Hippocampal formation (tissue), 2 donors: ENCODE measurements at places on chromosomes 11 and 22.

DNA sequence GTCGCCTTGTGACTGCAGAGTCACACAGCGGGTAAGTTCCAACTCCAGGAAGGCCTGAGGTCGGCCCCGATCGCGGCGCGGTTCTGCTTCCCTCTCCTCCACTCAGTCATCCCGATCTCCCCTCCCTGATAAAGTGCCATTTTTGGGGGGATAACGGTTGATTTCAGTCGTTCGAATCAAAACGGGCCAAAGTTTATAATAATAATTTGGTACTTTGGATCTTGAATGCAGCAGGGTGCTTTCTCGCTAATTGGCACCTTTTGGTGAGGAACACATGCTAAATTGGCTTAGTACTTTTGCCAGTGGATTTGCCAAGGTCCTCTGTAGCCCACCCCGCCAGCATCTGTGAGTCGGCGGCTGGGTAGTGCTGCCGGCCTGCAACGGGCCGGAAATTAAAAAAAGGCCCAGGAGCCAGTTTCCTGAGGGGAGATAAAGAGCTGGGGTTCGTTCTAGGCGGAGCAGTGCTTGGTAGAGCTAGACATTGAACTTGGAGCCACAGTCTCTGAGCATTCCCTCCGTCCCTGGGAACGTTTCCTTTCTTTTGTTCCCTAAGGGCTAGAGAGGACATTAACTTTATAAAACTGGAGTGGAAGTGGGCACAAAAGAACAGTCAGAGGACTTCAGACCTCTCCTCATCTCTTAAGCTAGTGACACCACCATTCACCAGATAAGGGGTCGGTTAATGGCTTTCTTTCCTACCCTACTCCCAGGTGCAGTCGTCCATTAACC, 997 bp downstream of the UBE2L3 start:
- DNase-seq, result no peak

- DNase-seq, result no peak
Measured at GRCh38 chr11:47099214-47099917, 77.3 kb downstream of the ARFGAP2 start.

DNA sequence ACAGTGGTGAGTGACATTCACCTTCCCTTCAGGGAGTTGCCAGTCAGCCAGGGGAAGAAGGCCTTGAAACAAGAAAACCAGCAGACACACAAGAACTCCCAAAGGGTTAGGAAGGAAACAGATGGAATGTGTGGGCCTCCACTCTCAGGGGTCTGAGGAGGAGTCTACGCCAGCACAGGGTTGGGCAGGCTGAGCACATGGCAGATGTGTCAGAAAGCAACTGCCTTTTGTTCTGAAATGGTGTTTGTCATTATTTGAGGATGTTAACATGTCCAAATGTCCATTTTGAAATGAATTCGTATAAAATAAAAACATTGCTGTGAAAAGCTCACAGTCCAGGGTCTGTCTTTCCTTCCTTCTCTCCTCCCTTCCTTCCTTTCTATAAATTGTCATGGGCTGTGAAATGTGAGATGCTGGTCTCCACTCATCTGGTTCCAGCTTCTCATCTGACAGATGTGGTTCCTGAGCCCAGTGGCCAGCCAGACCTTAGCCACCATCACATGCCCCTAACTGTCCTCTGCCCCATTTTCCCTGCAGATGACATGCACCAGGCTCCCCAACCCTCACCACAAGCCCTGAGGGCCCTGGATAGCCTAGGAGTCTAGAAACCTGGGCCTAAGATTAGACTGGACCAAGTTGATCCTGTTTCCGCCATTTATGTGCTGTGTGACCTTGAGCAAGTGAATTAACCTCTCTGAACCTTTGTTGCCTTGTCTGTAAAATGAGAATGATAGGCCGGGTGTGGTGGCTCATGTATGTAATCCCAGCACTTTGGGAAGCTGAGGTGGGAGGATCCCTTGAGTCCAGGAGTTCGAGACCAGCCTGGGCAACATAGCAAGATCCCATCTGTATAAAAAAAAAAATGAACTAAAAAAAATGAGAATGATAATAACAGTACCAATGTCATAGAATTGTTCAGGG, 56.2 kb upstream of the CRYBB3 start:
- DNase-seq, result no peak

DNA sequence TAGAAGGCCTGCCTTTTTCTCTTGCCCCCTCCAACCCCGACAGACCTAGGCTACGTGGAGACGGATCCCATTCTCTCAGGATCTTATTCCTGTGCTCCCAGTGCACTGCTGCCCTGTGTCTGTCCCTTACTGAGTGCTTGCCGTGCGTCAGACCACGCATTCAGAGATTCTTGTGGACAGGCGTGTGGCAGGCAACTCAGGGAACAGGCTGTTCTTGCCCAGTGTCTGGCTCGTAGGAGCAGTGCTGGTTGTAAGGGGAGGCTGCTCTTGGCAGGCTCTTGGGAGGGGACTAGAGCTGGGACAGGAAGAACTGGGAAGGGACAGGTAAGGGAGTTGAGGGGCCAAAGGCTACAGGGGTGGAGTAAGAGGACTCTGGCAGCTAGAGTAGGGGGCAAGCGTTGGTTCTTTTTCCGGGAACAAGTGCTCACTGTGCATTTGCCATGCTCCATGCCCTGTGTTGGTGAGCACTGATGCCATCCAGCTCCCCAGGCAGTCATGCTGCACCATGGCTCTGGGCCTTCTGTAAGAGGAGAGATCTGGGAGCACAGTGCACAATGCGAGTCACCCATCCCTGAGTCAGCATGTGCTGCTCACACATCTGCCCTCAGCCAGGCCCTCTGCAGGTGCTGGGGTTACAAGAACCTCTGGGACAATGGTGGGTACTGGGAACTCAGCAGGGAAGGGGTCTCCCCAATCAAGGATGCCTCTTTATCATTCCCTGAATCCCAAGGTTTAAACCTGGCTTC, 119.1 kb downstream of the TBC1D22A start:
- DNase-seq, result no peak

DNA sequence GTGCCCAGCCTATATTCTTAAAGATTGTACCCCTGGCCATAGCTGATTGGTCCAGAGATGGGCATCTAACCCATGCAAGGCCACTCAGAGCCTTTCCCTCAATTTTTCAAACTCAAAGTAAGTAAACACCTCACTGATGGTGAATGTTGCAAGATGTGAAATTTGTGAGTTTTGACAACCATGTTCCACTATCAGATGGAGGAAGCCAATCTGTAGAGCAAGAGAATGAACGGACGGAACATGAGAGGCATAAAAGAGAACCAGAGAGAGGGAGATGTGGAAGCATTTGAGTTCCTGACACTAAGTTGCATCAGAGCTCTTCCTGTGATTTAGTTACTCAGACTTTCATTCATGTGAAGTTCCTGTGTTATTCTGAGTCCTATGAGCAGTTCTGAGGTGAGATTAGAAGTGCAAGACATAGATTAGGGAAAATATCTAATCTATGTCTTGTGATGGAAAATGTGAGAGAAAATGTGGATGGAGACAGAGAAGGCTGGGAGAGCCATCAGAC, 73.3 kb downstream of the PRSS23 start:
- DNase-seq, result no peak

GRCh38 chr11:10534316-10534715, 6.7 kb downstream of the RNF141 start:
- no peak for DNase-seq

- no peak for DNase-seq
Measured at GRCh38 chr11:60251485-60252212, 8.7 kb upstream of the MS4A4E start.
